ENCODE measurements at places on chromosomes 5 and 9. TPM values are rescaled to one million over a fixed set of nuclear protein-coding genes. Genes with fewer than 3 reads are reported as not detected.

GRCh38 chr5:166561759-166562158 lies 1729.7 kb upstream of the WWC1 start:
- DNase-seq = peak; percentile 84

DNA sequence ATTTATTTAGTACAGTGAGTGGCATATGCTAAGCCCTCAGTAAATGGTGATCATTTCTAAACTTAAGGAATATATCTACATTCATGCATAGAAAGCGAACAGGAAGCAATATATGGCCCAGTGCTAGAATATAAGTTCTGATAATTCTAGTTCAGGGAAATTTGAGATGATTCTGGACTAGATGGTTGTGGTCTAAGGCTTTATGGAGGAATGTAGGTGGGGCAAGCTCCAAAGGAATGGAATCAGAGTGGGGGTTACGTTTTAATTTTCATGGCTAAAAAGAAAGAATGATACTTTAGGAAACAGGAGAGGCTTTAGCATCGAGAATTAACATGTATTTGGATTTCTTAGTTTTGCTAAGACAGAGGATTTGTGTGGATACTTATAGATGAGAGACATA lies 56.1 kb downstream of the MTREX start:
- no peak for DNase-seq

The TRPM3 gene
- total RNA-seq = 0.22 TPM

The SPATA31A3 gene
- not detected for total RNA-seq

The N4BP3 gene
- total RNA-seq = 0.56 TPM

- no peak for DNase-seq
These were observed 397.8 kb downstream of the MED10 start for GRCh38 chr5:5980538-5980895.

DNA sequence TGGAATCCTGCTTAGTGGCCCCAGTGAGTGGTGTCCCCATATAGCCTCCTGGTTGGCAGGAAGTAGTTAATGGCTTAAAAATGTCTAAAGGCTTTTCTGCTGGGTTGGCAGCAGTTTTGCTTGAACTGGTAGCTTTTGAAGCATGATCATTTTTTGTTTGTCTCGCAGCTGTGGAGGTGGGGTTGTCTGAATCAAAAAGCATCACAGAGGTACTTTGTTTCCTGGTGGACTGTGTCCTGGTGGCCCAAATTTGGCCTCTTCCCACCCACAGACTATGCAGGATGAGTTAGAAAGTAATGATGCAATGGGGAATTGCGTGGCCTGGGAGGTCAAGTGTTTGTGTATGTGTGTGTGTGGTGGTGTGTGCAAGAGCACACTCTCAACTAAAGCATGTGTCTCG lies 322.7 kb downstream of the ARHGEF28 start:
- peak; percentile 32 for DNase-seq

- DNase-seq = no peak
These were observed 20.9 kb downstream of the SLC28A3 start for GRCh38 chr9:84319632-84320031.
